ENCODE measurements at places on chromosomes 1 and 21. TPM values are rescaled to one million over a fixed set of nuclear protein-coding genes. Genes with fewer than 3 reads are reported as not detected.

The SERPINC1 gene
- not detected for total RNA-seq

The MX2 gene
- total RNA-seq = 3.5 TPM

The GPR52 gene
- total RNA-seq = 9.7 TPM

The PIK3R3 gene
- total RNA-seq = 27.0 TPM

The ARTN gene
- total RNA-seq = 1.2 TPM

The ALX3 gene
- total RNA-seq = not detected

The KCNK1 gene
- total RNA-seq = not detected

The CD101 gene
- total RNA-seq = not detected

The KMO gene
- total RNA-seq = 14.2 TPM

The AMY1C gene
- total RNA-seq = not detected

The ZYG11A gene
- not detected for total RNA-seq

The AMY2B gene
- 5.7 TPM for total RNA-seq

The CRP gene
- not detected for total RNA-seq

The NBPF4 gene
- total RNA-seq = not detected

The HTR6 gene
- total RNA-seq = not detected

The STPG1 gene
- total RNA-seq = 9.6 TPM

The PPM1J gene
- 3.7 TPM for total RNA-seq

The MRPL55 gene
- total RNA-seq = 50.0 TPM

The TNNT2 gene
- total RNA-seq = not detected

The PEX10 gene
- 19.4 TPM for total RNA-seq

The NTMT2 gene
- not detected for total RNA-seq

The SLC1A7 gene
- total RNA-seq = not detected

The RNF115 gene
- total RNA-seq = 23.9 TPM

The XPR1 gene
- total RNA-seq = 17.2 TPM

The SELL gene
- 2.2 TPM for total RNA-seq

The NFYC gene
- total RNA-seq = 71.0 TPM

The VCAM1 gene
- total RNA-seq = not detected

The GRHL3 gene
- 0.35 TPM for total RNA-seq

The RGS5 gene
- 1.2 TPM for total RNA-seq

The ACOT7 gene
- 53.6 TPM for total RNA-seq

The TMEM54 gene
- 0.93 TPM for total RNA-seq

The GATAD2B gene
- 77.9 TPM for total RNA-seq

The RNU1-2 gene
- total RNA-seq = 1,721 TPM

The WLS gene
- 0.31 TPM for total RNA-seq

The SLC25A34 gene
- 2.2 TPM for total RNA-seq

The KIF26B gene
- total RNA-seq = not detected

The DOP1B gene
- total RNA-seq = 9.2 TPM

The FCGR3A gene
- not detected for total RNA-seq

The ITGB2 gene
- total RNA-seq = 78.9 TPM

The TRIM67 gene
- 0.06 TPM for total RNA-seq

All from OCI-LY7 (cell line).